ENCODE measurements at places on chromosomes 2 and 18.
A peak's percentile ranks its signal among the peaks of the same experiment; 100 is the strongest.

GRCh38 chr2:6876309-6876708 lies 1.3 kb upstream of the RSAD2 start:
- no peak for DNase-seq

GRCh38 chr2:121903037-121903689 lies 147.7 kb downstream of the TSN start:
- no peak for DNase-seq

DNA sequence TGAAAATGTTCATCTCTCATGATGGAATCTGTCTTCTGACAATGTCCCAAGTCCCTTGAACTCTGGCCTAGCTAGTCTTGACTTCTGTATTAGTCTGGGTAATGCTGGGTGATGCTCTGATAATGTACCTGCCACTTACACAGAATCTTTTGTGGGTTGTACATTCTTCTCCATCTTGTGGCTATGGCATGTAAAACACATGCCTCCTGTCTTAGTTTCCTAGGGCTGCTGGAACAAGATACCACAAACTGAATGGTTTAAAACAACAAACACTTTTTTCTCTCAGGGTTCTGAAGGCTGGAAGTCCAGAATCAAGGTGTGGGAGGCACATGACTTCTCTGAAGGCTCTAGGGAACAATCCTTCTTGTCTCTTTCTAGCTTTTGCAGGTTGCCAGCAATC lies 57.1 kb downstream of the RAPGEF4 start:
- DNase-seq, result no peak

- peak; percentile 61 for DNase-seq
Measured at GRCh38 chr2:107633580-107634147, 193.0 kb upstream of the RGPD4 start.

DNA sequence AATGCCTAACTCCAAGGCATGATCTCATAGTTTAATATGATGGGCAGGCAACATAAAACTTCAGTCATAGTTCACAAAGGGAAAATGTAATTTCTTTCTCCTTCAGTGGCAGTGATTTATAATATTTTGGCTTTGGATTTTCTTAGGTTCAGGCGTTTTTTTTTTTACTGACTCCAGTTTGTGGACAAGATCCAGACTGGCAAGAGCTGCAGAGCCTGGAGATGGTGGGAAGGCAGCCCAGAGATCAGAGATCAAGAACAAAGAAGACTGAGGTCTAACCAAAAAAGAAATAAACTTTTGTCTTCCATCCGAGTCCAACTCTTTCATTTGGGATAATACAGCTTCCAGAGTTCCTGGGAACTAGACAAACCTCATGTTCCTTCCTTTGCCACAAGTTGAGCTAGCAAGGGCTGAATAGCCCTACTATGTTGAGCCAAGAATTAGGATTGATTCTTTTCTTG lies 215.3 kb upstream of the SETBP1 start:
- DNase-seq, result no peak

- DNase-seq, result no peak
Measured at GRCh38 chr2:25374827-25375226, 33.1 kb upstream of the DNMT3A start.

DNA sequence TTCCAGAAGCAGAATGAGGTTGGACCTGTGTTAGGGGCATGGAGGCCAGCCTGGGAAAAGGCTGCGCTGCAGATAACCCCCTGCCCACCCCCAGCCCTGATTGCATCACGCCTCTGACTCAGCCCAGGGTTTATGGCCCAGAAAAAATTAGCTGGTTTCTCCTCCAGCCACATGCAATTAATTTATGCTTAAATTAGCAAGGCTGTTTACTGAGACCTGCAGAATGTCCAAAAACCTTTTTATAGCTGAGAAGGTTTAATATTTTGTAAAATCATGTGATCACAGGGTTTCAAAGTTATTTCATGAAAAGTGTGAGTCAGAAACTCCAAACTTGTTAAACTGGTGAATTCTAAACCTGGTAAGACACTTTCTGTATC lies 123.1 kb upstream of the HDAC4 start:
- DNase-seq, result no peak

DNA sequence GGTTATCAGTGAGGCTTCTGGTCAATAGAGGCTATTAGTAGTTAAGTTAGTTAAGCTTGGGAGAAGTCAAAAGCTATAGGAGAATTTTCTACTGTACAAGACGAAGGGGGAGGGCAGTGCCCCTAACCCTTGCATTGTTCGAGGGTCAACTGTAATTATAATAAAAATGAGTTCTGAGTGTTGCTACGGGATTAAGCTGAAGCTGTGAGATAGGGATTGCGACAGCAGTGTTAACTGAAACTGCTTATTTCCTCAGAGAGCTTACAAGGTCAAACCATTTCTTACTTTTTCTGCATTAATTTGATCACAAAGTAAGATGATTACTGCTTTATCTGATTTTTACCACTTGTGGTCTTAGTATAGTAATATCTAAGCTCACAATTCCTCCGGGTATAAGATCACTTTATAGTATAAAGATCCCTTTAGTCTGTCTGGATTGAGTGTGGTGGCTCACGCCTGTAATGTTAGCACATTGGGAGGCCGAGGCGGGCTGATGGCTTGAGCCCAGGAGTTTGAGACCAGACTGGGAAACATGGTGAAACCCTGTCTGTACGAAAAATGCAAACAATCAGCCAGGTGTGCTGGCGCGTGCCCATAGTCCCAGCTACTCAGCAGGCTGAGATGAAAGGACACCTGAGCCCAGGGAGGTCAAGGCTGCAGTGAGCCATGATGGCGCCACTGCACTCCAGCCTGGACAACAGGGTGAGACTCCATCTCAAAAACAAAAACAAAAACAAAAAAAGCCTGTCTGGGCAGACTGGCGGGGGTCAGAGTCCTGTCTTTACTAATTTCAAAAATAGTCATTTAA lies 119.5 kb upstream of the TLK1 start:
- DNase-seq, result peak; percentile 77

DNA sequence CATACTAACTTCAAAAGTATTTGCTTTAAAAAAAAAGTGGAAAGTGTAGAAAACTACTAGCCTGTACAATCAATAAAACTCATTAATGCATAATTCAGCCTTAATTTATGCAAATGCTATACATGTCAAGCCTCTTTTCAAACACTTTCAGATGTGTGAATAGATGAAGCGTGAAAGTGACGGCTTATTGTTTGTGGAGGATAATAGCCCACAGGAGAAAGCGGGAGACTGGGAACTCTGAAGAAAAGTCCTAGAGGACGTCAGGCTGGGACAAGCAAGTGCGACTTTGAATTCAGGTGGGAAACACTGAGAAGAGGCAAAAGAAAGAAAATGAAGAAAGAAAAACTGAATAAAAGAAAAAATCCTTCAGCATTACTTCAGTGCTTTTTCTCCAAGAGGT lies 108.5 kb downstream of the STK39 start:
- no peak for DNase-seq

DNA sequence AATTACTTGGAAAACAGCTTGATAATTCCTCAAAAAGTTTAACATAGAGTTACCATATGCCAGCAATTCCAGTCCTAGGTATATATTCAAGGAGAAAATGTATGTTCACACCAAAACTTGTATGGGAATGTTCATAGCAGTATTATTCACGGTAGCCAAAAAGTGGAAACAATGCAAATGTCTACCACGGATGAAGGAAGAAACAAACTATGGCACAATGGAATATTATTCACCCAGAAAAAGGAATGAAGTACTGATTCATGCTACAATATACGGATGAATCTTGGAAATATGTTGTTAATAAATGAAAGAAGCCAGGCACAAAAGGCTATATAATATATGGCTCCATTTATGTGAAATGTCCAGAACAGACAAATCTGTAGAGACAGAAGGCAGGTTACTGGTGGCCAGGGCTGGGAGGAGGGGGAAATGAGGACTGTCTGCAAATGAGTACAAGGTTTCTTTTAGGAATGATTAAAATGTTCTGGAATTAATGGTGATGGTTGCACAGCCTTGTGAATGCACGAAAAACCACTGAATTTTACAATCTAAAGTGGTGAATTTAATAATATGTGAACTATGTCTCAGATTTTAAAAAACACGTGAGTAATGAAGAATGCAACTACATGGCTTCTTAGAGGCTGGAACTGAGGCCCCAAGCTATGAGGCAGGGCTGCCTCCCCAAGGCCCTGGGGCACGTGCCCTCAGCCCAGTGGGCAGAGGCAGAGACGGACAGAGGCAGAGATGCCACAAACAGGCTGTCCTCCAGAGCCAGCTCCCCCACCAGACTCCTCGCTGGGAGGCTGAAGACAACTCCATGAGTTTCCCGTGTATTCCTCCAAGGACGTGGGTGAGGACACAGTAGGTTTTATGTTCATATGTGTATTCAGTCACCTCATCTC lies 5.0 kb downstream of the LIMS2 start:
- DNase-seq, result no peak

GRCh38 chr2:231882646-231883045 lies 43.5 kb downstream of the NPPC start:
- no peak for DNase-seq

GRCh38 chr2:25268139-25268538 lies 73.6 kb downstream of the DNMT3A start:
- no peak for DNase-seq

DNA sequence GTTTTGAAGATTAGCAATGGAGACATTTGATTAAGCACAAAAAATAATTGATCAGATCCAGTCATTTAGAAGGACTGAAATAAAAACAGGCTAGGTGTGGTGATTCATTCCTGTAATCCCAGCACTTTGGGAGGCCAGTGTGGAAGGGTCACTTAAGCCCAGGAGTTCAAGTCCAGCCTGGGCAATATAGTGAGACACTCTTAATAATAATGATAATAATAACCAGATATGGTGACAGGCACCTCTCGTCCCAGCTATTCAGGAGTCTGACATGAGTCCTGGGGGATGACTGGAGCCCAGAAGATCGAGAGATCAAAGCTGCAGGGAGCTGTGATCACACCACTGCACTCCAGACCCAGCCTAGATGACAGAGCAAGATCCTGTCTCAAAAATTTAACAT lies 3.5 kb upstream of the FN1 start:
- no peak for DNase-seq

DNA sequence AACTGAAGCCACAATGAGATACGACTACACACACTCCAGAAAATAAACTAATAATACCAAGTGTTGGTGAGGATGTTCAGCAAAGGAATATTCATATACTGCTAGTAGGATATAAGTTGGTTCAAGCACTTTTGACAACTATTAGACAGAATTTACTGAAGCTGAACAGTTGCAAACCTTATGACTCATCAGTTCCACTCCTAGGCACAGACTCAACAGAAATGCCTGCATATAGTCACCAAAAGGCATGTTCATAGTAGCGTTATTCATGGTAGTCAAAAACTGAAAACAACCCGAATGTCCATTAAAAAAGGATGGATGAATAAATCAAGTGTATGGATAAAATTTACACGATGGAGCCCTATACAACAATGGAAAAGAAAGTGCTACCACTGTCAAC lies 232.0 kb downstream of the ANAPC1 start:
- DNase-seq, result no peak

GRCh38 chr18:1014951-1015624 lies 110.4 kb downstream of the ADCYAP1 start:
- DNase-seq, result peak; percentile 70

- DNase-seq, result no peak
Measured at GRCh38 chr2:187105218-187105617, 256.2 kb upstream of the ZSWIM2 start.

GRCh38 chr2:189534854-189535832 lies 45.4 kb downstream of the SLC40A1 start:
- no peak for DNase-seq

DNA sequence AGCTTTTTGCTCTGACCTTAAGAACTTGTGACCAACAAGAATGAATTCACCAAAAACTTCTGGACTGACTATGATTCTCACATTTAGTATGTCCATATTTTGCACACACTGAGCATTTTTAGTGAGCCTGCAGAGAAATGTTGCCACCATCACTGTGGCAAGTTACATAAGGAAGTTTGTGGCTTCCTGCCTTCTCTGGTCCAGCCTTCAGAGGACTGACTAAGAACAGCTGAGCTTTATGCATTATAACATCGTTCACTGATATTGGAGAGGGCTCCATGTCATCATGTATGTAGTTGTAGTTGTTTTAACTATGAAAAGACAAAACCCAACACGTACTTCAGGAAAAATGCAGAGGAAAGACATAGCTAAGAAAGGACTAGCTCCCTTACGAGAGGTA lies 218.0 kb upstream of the CRIM1 start:
- DNase-seq, result no peak

GRCh38 chr2:149020432-149020851 lies 18.1 kb upstream of the LYPD6B start:
- no peak for DNase-seq

- no peak for DNase-seq
Measured at GRCh38 chr18:74219056-74219455, 70.7 kb downstream of the TIMM21 start.

- no peak for DNase-seq
Measured at GRCh38 chr2:75610671-75611070, 35.9 kb upstream of the MRPL19 start.

- no peak for DNase-seq
Measured at GRCh38 chr2:132446444-132446843, 29.8 kb downstream of the GPR39 start.

GRCh38 chr18:48137374-48138081 lies 207.1 kb upstream of the SMAD2 start:
- no peak for DNase-seq

DNA sequence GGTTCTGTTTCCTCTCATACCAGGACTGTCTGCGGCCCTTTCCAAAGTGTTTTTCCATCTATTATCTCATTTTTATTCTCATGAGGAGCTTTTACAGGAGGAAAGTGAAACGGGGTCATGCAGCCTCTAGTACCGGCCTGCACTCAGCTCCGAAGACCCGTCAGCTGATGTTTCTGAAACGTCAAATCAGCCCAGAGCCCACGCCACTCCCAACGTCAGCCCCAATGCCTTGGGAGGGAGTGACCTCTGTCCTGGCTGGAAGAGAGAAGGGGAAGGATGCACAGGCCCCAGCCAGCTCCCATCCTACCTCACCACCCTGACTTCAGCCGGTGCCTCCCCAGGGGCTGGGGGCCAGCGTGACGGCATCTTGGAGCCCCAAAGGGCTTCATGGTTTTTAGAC lies 58.5 kb downstream of the ADCY3 start:
- peak; percentile 8 for DNase-seq

DNA sequence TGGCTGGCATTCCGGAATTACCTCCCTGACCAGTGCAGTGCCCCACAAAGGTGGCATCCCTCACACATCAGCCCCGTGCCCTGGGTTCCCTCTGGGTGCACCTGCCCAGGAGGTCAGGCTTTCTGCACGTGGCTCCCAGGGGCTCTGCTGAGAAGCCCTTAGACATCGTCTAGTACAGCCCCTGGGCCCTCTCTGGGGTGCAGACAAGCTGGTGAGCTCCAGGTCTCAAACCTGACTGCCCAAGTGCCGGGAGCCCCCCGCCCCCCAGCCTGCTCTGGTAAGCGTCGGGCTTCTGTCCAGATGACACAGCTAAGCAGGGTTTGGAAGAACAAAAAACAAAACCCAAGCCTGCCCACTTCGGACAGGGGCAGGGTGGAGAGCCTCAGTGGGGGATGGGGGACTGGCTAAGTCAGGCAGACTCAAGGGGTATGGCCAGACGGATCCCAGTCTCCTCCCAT lies 20.2 kb downstream of the TWIST2 start:
- no peak for DNase-seq
